Adipose tissue (tissue), 3 donors: ENCODE measurements at places on chromosomes 4 and X. TPM values are rescaled to one million over a fixed set of nuclear protein-coding genes. Genes with fewer than 3 reads are reported as not detected.

STEEP1 gene
- polyA plus RNA-seq = 10.2 TPM

CDKN2AIP gene
- 7.6 TPM for polyA plus RNA-seq

ZNF630 gene
- 0.76 TPM for polyA plus RNA-seq

RAB9A gene
- polyA plus RNA-seq = 23.5 TPM

FAM47B gene
- not detected for polyA plus RNA-seq
